B cell (primary cell): ENCODE measurements at places on chromosomes 3 and 15.

GRCh38 chr3:147119989-147120388, 286.4 kb downstream of the ZIC4 start:
- no peak for DNase-seq

- DNase-seq, result peak; percentile 75
Observed at GRCh38 chr3:12891985-12892839, 50.8 kb upstream of the RPL32 start.

GRCh38 chr3:188567478-188568195, 413.7 kb downstream of the LPP start:
- DNase-seq, result no peak

- DNase-seq, result no peak
Observed at GRCh38 chr15:83871808-83872559, 218.1 kb downstream of the ADAMTSL3 start.

DNA sequence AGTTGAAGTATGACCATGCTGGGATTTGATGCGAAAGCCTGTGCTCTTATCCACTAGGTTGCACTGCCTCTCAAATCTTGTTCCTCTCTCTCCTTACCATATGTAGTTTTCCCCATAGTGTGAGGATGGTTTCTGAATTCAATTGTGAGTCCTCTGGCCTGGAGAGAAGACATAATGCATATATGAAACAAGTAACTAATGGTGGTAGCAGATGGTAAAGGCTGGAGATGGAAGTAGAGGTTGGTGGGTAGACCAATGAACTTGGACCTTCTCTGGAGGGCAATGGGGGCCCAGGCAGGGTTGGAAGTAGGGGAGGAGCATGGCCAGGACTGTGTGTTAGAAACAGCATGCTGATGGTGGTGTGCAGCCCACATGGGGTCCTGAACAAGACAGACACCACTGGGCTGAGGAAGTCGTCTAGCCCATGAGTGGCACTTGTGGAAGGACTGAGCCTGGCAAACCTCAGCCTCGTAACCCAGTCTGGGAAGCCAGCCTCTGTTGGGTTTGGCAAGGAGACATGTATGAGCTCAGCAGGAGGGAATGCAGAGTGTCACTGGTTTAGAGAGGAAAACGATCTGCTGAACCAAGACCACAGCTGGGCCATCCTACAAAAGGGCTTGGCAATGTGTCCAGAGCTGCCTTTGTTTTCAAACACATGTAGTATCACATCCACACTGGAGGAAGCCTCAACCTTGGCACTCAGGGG, 18.5 kb upstream of the LMCD1 start:
- DNase-seq, result no peak

DNA sequence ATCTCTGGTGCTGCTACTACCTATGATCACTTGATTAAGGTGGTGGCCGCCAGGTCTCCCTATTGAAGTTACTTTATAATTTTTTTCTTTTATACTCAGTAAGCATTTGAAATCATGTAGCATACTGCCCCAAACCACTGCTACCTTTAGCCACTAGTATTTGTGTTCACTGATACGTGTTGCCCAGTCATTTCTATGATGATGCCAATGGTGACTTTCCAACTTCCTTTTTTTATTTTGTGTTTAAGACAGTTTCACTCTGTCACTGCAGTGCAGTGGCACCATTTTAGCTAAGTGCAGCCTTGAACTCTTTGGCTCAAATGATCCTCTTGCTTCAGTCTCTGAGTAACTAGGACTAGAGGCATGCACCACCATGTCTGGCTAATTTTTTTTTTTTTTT, 598.2 kb downstream of the NAALADL2 start:
- DNase-seq, result no peak

- DNase-seq, result no peak
Observed at GRCh38 chr3:184566441-184567414, 5.1 kb downstream of the EPHB3 start.

DNA sequence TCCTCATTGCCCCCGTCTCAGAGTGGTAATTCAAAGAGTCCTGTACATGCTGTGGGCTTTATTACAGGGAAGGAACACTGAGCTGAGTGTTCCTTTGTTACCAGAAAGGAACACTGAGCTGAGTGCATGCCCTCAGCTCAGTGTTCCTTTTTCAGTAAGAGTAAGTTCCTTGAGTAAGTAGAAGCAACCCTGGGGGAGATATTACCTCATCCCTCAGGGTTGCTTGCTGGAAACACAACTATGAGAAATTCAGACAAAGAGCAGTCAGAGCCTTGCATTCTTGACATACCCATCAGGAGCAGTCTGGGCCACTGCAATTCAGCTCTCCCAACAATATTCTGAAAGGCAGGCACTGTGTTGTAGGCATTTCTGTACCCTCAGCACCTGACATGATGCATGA, 17.0 kb downstream of the CHRM5 start:
- no peak for DNase-seq

- DNase-seq, result no peak
Observed at GRCh38 chr3:177463863-177464262, 266.6 kb upstream of the TBL1XR1 start.
